Activated CD8-positive, alpha-beta memory T cell treated with anti-CD3 and anti-CD28 coated beads for 48 hours (primary cell): ENCODE measurements at places on chromosomes 12 and 14.

DNA sequence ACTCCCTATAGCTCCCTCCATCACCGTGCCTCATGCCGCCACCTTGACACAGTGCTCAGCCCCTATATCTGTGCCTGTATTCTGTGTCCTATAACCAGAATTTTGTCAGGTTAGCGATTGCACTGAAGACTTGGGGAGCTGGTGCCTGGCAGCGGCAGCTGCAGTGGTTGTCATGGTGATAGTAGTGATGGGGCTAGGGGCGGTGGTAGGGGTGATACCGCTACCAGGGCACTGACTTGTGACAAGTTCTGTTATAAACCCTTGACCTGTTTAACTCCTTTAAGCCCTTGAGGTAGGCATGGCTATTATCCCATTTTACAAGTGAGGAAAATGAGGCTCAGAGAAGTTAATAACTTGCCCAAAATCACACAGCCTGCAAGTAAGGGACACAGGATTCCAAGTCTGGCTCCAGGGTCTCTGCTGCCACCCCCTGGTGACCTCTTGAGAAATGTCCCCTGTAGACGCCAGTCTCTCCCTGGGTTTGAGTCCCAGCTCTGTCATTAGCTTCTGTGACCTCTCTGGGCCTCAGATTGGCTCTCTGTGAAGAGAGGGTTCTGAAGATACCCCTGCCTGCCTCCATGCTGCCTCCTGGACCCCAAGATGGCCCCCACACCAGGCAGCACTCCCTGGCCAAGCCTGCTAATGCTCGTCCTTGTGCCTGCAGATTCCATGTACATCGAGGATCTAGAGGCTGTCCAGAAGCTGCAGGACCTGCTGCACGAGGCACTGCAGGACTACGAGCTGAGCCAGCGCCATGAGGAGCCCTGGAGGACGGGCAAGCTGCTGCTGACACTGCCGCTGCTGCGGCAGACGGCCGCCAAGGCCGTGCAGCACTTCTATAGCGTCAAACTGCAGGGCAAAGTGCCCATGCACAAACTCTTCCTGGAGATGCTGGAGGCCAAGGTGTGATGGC lies 121.9 kb downstream of the ESRRB start:
- no peak for DNase-seq

GRCh38 chr14:19851365-19851764 lies 23.6 kb upstream of the OR4K2 start:
- DNase-seq, result no peak

DNA sequence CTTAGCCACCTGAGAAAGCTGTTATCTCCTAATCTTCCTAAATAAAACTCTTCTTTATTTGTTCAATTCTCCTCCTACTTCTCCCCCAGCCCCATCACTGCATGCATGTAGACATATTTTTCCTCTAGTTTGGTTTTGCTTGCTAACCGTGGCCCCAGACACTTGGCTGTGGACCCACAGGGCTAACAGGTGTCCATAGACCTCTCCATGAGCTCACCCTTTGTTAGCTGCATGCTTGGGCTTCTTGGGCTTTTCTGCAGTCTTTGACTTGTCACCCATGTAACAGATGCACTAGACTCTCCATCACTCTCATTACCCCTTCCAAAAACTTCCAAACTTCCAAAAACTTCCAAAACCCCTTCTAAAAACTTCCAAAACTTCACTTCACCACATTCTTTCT lies 59.2 kb upstream of the PLEKHA5 start:
- DNase-seq, result no peak

DNA sequence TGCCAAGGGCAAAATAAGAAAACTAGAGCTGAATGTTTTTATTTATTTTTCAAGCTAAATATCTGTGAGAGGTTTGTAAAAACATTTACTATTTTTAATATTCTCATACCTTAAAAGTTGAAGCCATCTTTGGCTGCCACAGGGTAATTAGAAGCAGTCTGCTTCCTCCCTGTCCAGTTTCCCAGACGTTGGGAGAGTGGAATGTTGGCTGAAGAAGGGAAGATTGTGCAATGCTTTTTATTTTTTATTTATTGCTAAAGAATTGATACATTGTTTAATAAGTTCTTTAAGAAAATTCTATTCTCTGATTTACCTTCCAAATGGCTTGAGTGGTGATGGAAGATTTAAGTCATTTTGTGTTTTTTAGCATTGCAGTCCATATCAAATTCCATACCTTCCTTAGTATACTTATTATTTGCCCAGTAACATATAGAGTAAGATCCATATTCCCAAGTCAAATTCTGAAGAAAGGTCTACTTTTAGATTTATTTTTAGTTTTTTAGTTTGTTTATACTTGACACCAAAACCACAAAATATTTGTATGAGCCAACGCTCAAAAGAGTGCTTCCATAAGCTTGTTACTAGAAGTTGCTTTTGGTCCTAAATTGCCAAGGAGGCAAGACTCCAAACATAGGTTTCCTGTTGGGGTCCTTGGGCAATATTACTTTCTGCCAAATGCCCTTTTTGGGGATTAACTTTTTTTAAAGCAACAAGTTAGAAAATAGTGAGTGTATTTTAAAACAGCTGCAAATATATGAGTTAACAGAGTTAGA lies 124.0 kb upstream of the CPM start:
- DNase-seq, result no peak

DNA sequence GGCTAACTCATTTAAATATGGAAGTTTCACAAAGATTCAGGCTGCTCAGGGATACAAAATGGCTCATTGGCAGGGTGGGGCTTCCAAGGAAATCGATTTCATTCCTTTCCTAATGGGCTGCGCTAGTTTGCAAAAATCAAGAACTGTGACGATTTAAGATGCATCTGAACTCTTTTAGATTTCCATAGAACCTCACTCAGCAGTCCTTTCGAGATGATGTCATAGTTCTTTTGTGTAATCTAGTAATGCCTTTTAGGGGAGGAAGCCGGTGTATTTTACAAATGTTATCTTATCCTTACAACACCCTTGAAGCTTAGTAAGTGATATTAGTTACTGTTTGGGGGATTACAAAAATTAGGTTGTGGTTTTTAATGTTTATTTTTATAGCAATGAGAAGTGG lies 239.8 kb downstream of the RGS6 start:
- no peak for DNase-seq

- no peak for DNase-seq
Observed at GRCh38 chr14:69755784-69756183, 11.2 kb upstream of the SRSF5 start.

DNA sequence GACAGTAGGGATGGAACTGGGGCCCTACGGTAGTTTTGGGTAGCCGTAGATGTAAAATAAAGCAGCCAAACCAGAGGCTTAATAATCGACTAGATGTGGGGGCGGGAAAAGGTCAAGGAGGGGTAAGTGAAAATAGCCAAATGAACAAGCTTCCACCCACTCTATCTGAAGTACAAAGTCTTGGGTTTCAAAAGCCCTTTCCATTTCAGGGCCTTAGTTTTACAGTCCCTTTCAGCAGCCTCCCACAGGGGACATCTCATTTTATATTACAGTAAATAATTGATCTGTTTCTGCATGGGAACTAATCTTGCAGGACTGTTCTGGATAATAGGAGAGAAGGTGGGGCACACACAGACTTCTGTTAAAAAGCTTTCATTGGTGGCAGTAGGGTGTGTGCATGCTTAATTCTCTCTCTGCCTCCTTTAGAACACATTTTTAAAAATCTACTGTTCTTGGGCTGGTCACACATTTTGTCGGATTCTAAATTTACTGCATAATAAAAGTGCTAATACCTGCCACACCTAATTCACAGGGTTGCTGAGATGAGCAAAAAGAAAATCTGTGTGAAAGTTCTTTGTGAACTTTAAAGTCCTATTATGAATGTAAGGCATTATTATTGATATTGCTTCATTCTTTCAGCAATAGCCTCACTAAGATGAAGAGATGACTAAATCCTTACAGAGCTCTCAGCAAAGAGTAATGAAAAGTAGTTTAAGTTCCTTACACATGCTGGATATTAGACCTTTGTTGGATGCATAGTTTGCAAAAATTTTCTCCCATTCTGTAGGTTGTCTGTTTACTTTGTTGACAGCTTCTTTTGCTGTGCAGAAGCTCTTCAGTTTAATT lies 104.6 kb downstream of the ITPR2 start:
- no peak for DNase-seq

DNA sequence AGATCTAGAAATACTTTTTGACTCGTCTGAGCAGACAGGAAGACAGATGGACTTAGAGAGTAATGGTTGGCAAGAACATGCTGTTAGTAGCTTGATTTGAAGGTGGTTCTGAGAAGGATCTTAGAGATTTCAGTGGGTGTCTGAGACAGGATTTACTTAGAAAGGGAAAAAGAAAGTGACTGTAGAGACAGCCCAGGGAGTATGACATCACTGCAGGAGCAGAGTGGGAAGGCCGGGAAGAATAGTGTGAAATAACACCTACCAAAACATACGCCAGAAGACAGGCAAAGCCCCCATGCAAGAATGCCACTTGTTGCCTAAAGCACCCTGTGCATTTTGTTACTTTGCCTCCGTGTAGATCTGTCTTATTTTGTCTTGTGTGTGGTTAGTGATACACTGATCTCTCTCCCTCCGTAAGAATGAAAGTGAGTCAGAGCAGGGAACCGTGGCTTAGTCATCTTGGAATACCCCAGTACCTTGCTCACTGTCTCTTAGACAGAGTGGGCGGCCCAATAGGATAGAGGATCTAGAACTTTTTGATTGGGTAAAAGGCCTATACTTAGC lies 161.3 kb upstream of the IFNG-AS1 start:
- peak; percentile 1 for DNase-seq

DNA sequence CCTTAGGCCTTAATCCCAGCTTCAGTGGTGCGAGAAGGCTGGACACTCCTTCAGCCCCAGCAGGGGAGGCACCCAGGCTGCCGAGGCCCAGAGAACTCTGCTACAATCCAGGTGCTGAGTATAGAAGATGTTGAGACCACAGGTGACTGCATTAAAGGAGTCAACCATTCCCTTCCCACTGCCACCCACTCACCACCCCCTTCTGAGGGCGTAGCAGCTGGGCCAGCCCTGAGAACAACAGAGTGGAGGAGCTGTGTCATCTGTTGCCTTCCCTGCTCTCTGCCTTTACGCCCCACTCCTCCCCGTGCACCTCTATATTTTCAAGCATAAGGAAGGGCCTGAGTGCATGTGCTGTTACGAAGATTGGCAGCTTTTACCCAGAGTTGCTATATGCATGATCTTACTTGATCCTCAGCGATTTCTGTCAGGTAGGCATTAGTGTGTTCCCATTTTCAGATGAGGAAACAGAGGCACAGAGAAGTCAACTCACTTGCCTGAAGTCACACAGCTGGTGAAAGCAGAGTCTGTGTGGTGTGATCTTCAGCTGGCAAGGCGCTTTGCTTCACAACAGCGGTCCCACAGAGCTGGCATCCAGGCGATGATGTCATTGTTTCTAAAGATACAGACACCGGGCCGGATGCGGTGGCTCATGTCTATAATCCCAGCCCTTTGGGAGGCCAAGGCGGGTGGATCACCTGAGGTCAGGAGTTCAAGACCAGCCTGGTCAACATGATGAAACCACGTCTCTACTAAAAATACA lies 46.7 kb downstream of the RIN3 start:
- no peak for DNase-seq

DNA sequence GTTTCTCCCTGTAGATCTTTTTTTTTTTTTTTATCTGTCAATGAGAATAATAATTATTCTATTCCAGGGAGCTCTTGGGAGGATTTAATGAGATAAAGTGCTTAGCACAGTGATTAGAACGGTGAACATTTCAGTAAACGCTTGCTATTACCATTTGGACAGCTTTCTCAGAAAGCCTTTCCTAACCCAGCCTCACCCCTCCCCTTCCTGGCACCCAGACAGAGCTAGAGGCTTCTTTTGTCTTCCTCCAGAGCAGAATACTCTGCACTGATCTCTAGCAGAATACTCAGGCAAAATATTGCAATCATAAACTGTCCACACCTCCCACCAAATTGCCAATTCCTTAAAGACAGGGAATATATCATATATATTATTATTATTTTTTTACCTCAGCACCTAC lies 66.6 kb downstream of the ERGIC2 start:
- DNase-seq, result no peak

DNA sequence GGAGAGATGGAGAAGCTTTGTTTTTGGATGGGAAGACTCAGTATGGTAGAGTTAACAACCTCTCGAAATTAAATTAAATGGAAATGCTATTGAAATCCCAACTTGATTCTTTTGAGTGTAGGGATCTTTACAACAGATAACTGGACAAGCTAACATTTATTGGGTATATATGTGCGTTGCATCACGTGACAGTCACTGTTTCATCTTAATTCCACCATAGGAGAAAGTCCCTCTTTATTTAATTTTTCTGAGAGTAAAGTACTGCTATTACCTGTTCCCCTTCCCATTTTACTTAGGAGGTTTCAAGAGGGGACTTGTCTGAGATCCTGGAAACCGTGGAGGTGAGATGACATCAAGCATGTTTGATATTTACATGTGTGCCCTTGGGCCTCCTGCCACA lies 11.1 kb upstream of the DAO start:
- DNase-seq, result no peak

GRCh38 chr12:14278294-14278953 lies 87.1 kb upstream of the ATF7IP start:
- DNase-seq, result no peak

DNA sequence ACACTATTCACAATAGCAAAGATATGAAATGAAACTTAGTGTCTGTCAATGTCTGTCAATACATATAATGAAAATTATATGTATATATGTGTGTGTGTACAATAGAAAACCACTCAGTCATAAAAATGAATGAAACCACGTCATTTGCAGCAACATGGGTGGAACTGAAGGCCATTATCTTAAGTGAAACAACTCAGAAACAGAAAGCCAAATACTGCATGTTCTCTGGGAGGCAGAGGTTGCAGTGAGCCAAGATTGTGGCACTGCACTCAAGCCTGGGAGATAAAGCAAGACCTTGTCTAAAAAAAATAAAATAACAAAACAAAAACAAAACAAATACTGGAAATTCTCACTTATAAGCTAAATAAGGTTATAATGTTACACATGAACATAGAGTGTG lies 16.7 kb upstream of the E2F7 start:
- DNase-seq, result no peak

DNA sequence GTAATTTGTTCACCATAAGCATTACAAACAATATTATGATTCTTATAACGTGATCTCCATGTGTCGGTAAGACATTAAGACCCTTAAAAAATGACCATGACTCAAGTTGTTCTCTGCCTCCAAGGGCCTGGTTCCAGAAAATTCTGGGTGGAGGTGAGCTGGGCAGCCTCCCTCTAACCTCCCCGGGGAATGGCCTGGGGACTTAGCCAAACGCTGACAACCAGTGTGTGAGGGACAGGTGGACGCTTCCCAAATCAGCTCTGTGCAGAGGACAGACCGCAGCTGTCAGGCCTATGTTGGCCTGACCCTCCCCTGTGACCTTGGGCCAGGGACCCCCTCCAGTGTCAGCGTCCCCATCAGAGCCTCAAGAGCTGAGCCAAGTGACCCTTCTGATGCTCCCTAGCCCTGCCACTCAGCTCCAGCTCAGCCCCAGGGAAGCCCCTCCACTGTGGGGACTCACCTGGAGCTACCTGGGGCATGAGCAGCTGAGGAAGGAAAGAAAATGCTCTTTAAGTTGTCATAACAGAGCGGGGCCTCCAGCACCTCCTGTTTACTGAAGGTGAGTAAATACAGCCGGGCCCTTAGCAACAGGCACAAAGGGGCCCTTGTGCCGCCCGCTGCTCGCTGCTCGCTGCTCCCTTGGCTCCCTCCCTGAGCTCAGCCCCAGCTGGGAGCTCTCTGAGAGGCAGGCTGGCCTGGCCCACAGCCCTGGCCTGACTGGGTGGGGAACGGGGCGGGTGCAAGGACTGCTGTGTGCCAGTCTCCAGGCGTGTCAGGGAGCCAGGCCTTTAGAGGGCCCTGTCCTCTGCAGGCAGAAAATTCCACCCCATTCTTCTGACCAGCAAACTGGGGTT lies 116.6 kb downstream of the CALM1 start:
- no peak for DNase-seq
